Activated naive CD8-positive, alpha-beta T cell treated with anti-CD3 and anti-CD28 coated beads, Interleukin-2, amount 50 U/mL, for 24 hours (primary cell): ENCODE measurements at places on chromosomes 11 and 22.

DNA sequence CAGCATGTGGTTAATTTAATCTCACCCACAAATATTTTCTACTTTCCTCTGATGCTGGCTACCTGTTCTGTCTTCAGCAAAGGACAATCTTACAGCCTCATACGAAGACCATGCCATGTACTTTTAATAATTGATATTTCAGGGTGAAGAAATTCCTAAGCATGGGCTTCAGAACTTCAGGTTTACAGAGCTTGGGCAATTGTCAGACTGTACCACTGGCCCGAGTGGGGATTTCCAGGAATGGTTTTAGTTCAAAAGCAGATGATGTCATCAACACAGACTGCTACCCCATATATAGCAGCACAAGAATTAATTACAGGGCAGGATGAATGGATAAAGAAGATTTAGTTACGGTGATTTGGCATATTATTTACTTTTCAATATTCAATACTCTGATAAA is 171.8 kb downstream of the ETS1 start:
- no peak for DNase-seq

- DNase-seq, result no peak
These were observed 4.7 kb downstream of the MRGPRD start for GRCh38 chr11:68976095-68976494.

GRCh38 chr11:19785265-19785664 is 72.6 kb downstream of the NAV2 start:
- DNase-seq, result no peak

DNA sequence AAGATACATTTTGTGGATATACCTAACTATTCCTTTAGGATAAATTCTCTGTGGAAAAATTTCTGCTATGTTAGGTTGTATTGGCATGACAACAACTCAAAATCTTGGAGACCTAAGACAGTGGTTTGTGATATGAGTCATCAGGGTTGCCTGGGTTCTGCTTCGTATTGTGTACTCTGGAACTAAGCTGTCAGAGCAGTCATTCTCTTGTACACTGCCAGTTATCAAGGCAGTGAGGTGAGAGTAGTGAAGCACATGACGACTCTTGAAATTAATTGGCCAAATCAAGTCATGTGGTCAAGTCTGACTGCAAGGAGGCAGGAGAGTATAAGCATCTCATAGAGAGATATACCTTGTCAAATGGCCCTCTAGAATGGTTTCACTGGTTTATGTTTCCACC is 104.4 kb downstream of the FANCF start:
- no peak for DNase-seq

- DNase-seq, result no peak
These were observed 81.9 kb downstream of the CEP164 start for GRCh38 chr11:117409511-117409910.

- no peak for DNase-seq
These were observed 25.0 kb downstream of the TXN2 start for GRCh38 chr22:36456464-36456845.

DNA sequence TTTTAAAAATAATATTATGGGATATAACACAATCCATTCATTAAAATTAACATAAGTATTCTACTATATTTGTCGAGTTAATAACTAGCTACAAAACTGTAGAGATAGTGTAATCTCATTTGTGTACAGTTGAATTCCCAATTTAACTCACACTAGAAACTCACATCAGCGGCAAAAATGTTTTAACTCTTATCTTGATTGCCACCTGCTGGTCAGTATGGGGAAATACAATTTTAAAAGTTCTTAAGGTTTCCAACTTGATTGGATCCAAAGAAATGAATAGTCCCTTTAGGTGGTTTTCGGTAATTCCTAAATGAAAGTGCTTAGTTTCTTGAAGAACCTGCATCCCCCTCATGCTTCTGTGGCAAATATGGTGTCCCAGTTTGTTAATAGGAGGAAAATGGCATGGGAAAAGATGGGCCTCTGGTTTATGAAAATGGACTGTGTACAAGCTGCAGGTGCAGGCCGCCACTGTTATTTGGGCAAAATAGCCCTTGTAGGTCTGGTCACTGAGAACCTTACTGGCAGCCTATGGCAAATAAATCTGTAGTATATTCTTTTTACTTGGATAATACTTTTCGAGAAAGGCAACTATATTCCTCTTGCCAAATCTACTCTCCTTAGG is 33.7 kb upstream of the SLC17A6 start:
- no peak for DNase-seq

DNA sequence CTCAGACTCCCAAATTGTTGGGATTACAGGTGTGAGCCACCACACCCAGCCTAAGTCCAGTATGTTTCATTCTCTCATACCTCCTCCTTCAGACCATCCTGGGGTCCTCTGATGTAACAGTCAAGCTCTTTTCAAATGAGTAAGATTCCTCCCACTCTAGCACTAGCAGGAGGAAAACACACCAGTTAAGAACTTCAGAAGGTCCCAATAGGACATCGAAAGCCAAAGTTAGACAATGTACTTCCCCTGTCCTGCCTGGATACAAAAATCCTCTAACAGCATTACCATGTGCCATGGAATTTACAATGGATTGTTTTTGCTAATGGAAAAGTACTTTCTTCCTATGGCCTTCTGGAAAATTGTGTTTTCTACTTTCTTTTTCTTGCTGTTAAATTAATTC is 67.1 kb downstream of the CCDC34 start:
- no peak for DNase-seq

DNA sequence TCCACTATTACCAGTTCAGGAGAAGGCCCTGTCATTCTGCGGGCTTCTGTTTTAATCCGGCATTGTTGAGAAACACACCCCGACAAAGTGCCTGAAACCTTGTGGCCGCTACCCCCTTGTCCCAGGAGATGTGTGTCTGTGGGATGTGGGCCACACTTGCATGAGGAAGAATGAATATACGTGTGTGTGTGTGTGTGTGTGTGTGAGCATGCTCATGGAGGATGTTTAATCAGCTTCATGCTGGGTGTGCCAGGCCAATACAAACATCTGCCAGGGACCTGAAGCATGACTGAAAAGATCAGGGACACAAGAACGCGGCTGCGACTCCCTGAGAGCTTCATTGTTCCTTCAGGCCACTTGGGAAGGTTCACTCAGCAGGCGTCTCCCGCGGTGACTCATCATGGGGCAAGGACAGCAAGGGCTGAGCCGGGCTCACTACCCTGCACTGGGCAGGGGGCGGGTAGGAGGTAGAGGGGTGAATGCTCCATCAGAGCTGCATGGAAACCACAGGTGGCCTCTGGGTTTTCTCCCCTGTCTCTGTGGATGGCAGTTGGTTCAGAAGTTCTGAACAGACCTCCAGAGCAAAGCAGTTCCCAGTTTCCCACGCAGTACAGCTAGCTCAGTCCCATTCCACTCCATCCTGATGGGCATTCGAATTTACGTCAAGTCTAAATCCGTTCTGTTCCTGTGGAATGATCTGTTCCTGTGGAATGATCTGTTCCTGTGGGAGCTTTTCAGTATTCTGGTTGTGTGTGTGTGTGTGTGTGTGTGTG is 7.0 kb upstream of the MALAT1 start:
- no peak for DNase-seq

DNA sequence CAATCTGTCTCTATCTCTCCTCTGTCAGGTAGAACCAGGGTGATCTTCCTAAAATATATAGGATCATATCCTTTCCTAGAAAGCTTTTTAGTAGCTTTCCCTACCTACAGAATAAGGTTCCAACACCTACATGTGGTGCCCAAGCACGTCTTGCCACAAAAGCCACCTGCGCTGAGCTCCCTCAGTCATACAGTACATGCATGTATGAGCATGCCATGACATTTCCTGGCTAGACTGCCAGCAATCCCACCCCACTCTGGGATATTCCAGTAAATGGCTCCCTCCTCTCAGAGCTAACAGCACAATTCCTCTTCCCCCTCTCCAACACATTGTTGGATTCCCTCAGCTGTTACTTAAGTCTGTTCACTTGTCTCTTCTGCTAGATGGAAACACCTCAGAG is 398.0 kb downstream of the TENM4 start:
- no peak for DNase-seq

- DNase-seq, result no peak
These were observed 10.5 kb upstream of the ALX4 start for GRCh38 chr11:44320289-44320973.

DNA sequence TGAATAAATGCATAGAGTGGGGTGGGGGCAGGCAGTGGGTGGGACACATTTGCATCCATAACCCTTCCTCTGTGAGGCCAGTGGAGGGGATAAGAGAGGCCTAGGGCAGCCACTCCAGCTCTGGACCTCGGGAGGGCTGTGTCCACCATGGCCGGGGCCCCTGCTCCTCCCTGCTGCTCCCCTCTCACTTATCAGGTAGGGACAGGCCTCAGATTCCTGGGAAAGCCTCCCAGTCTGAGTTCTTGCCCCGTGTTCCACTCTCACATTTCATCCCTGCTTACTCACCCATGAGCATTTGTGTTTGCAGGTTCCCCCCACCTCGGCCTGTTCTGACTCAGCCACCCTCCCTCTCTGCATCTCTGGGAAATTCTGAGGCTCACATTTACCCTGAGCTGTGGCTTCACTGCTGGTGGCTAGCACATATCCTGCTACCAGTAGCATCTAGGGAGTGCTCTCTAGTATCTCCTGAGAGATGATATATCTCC is 128.7 kb upstream of the TOP3B start:
- peak; percentile 56 for DNase-seq

DNA sequence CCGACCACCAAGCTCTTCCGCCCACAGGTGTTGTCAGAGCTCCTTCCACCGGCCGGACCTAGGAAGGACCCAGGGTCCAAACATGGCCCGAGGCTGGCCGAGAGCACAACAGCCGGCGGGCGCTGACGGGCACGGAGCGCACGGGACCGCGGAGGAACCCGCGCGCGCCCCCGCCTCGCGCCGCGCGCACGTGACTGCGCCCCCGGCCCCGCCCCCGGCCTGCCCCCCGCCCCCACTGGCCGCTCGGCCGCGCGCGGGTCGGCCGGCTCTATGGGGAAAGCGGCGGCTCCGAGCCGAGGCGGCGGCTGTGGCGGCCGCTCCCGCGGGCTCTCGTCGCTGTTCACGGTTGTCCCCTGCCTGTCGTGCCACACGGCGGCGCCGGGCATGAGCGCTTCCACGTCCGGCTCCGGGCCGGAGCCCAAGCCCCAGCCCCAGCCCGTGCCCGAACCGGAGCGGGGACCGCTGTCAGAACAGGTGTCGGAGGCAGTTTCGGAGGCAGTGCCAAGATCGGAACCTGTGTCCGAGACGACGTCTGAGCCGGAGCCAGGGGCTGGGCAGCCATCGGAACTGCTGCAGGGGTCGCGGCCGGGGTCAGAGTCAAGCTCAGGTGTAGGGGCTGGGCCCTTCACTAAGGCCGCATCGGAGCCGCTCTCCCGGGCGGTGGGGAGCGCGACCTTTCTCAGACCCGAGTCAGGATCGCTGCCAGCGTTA is at the start of gene OSBP2:
Gene OSBP2 (plus strand): TSS at position 235 of the 711 bp plus-strand sequence. CDS start 36 bp downstream, at position 271.
- peak; percentile 31 for DNase-seq

DNA sequence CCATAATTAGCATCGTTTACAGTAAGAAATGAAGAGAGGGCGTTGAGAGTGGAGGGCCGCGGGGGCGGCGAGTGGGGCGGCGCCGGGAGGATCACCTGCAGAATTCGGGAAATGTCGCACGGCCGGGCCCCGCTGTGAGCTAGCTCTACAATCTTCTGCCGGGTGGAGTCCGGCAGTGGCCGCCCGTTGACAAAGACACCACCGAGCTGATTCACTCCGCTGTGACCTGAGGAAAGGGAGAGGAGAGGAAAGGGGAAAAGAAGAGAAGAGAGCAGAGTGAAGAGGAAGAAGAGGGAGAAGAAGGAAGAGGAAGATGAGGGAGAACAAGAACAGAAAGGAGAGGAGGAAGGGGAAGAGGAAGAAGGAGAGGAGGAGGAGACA is 8.5 kb downstream of the PAX6 start:
- DNase-seq, result no peak

GRCh38 chr11:88543902-88544655 is 206.5 kb upstream of the CTSC start:
- DNase-seq, result peak; percentile 73

DNA sequence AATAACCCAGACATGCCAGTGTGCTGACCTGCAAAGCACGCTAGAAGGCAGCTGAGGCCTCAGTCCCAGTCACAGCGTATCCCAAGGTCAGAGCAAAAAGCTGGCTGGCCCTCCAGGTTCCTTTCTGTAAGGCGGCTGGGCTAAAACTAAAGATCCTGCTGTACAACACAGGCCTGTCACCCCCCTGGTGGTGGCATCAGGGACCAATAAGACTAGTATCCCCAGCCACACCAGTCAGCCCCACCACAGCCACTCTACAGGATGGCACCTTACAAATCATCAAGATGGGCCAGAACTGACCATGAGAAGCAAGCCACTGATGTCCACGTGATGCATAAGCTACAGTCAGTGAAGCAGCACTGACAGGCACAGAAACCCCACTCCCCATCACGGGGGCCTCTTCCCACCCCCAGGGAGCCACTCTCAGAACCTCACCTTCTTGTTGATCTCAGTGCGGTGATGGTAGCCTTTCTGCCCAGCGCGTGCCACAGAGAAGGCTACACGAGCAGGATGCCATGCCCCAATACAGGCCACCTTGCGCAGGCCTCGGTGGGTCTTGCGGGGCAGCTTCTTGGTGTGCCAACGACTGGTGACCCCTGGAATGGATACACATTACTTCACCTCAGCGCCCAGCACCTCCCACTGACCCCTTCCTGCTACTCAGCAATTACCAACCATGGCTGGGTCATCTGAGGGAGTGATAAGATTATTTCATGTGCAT is 5.0 kb downstream of the RPL3 start:
- DNase-seq, result no peak

DNA sequence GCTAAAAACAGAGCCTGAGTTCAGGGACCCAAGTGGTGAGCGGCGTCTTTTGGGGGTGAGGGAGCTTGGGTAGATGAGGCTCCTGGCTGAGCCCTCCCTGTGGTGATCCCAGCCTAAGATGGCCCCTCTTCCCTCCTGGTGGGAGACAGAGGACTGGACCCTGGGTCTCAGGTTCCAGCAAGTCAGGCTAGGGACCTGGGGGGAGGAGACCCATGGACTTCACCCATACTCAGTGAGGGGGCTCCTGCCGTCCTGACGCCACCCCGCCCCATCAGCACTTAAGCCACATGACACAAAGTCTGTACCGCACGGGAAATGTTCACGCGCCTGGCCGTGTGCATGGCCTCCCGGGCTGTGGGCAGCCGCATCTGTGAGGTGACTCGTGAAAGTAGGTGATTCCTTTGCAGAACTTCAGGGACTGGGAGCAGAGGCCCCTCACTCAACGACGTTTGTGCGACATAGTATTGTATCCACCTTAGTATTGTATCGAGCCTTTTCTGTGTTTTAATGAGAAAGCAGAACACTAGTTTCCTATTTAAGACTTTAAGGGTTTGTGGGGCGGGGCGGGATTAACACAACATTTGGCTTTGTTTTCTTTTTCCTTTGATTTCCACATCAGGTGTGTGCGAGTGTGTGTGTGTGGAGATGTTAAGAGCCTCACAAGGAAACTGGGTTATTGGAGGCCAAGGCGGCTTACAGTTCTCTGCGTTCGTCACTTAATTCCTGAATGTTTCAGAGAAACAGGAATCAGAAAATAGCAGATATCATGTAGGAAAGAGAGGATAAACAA is 18.4 kb upstream of the TMEM191C start:
- no peak for DNase-seq

DNA sequence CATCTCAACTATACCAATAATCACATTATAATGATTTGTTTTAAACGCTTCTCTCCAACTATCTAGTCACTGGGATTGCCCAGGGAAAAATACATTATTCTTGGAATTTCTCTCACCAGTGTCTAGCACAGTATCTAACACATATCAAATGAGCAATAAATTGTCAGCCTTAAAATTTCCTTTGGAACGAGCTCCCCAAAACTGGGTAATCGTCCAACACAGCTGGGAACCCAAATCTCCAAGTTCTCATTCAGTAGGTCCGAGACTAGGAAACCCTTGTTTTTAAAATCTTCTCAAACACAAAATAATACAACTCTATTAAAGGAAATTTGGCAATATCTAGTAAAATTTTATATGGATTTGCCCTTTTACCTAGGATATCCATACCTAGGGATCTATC is 327.8 kb upstream of the ARHGAP42 start:
- no peak for DNase-seq
